Esophagus (tissue), 2 donors: ENCODE measurements at places on chromosomes 4 and X. TPM values are rescaled to one million over a fixed set of nuclear protein-coding genes. Genes with fewer than 3 reads are reported as not detected.

Gene TLL1
- polyA plus RNA-seq: 0.35 TPM

Gene MANBA
- polyA plus RNA-seq: 4.7 TPM

Gene RCHY1
- polyA plus RNA-seq: 13.0 TPM

Gene ART3
- polyA plus RNA-seq: 0.31 TPM

Gene TEX13D
- not detected for polyA plus RNA-seq

Gene KDR
- 1.2 TPM for polyA plus RNA-seq

Gene TMLHE
- polyA plus RNA-seq: 7.7 TPM

Gene TLR10
- 0.12 TPM for polyA plus RNA-seq

Gene XPNPEP2
- 0.35 TPM for polyA plus RNA-seq

Gene FAT1
- 11.5 TPM for polyA plus RNA-seq

Gene TLR3
- 3.6 TPM for polyA plus RNA-seq

Gene SLC7A11
- polyA plus RNA-seq: 1.7 TPM

Gene GPRASP1
- polyA plus RNA-seq: 2.4 TPM

Gene SHROOM3
- polyA plus RNA-seq: 15.3 TPM

Gene PRRG1
- 1.8 TPM for polyA plus RNA-seq

Gene FAM47A
- polyA plus RNA-seq: not detected

Gene SMR3B
- polyA plus RNA-seq: not detected

Gene PF4V1
- not detected for polyA plus RNA-seq

Gene ZCCHC18
- 0.51 TPM for polyA plus RNA-seq

Gene TMPRSS11D
- polyA plus RNA-seq: 178 TPM

Gene P2RY10
- 0.24 TPM for polyA plus RNA-seq

Gene XAGE3
- polyA plus RNA-seq: not detected

Gene MAGEA1
- polyA plus RNA-seq: not detected

Gene EDA2R
- 0.35 TPM for polyA plus RNA-seq

Gene TEX11
- polyA plus RNA-seq: not detected

Gene MAGEB10
- not detected for polyA plus RNA-seq

Gene FGF13
- polyA plus RNA-seq: 1.0 TPM

Gene LAP3
- 29.8 TPM for polyA plus RNA-seq

Gene LDOC1
- 12.3 TPM for polyA plus RNA-seq

Gene ARX
- not detected for polyA plus RNA-seq

Gene SSX4
- polyA plus RNA-seq: not detected

Gene FHDC1
- polyA plus RNA-seq: 4.7 TPM

Gene GPR82
- polyA plus RNA-seq: 0.12 TPM

Gene VCX
- 0.05 TPM for polyA plus RNA-seq

Gene SYTL5
- polyA plus RNA-seq: 3.0 TPM

Gene MAGEB3
- not detected for polyA plus RNA-seq

Gene FGF5
- polyA plus RNA-seq: 0.04 TPM

Gene MGARP
- polyA plus RNA-seq: 0.24 TPM
